NCI-H1105 (cell line): ENCODE measurements at places on chromosomes 7 and 10.
A peak's percentile ranks its signal among the peaks of the same experiment; 100 is the strongest.

GRCh38 chr10:71996592-71997371 is 32.6 kb downstream of the CHST3 start:
- DNase-seq = no peak

DNA sequence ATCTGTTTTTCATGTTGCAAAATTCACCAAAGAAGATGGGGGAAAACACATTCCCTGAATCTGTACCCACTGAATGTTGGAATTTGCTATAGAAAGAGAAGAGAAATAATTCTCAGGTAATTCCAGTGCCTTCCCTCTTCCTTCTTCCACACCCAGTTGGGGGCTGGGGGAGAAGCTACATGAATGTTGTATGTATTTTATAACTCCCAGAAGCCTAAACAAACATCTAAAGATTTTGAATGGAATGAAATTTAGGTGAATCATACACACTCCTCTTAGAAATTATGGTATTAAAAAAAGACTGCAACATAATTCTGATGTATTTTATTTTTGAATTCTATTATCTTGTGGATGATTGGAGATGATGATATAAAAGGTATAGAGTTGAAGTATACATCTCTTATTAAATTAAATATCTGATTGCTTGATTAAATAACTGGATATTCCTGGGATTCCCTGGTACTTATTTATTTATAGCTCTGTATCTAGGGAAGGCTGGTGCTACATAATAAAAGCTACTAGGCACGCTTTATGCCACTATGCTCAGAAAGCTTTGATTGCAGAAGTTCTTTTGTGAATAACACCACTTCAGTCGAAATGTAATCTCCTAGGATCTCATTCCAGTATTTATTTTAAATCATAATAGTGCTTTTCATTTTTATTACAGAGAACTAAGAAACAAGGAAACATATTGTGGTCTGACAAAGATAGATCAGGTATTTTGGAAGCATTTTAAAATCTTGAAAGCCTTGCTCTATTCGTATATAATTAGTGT is 98.5 kb downstream of the MCU start:
- no peak for DNase-seq

- no peak for DNase-seq
Observed at GRCh38 chr7:138349841-138350700, 110.0 kb upstream of the TRIM24 start.

GRCh38 chr7:101957744-101958525 is 140.5 kb downstream of the CUX1 start:
- no peak for DNase-seq

DNA sequence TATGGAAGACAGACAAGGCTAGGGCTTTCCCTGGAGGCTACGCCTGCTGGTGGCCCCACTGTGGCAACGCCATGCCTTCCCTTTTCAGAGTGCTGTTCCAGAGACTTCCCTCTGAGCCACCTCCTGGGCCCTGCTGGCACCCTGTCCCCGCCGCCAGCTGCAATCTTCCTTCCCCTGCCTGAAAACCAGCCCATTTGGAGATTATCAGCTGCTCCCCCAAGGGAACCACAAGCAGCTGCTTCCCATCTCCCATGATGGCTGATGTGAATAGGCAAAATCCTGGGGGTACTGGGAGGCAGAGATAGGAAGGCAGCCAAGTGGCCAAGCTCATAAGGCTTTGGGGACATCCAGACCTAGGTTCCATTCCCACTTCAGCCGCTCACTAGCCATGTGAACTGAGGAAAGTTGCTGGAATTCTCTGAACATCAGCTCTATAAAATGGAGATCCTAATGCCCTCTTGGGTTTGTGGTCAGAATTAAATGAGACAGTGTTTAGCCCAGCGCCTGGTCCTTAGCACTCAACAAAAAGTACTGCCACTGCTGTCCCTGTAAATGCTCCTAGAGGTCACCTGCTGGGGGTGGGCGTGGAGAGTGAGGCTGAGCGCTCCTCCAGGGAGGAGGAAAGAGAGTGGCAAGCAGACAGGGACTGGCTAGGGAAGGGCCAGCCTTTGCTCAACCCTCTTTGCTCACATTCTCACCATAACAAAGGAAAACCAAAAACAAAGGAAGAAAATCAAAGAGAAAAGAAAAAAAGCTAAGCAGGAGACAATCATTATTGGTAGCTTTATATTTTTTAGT is 5.9 kb downstream of the TSPAN33 start:
- DNase-seq = no peak

GRCh38 chr10:101602761-101603398 is 14.8 kb downstream of the DPCD start:
- DNase-seq = peak; percentile 59

GRCh38 chr7:97200018-97200417 is 82.5 kb downstream of the SDHAF3 start:
- no peak for DNase-seq

GRCh38 chr10:22022257-22023032 is 18.9 kb upstream of the DNAJC1 start:
- DNase-seq = no peak

- no peak for DNase-seq
Observed at GRCh38 chr7:112184455-112184854, 21.7 kb downstream of the DOCK4 start.

- no peak for DNase-seq
Observed at GRCh38 chr7:102096706-102097427, 189.8 kb upstream of the SH2B2 start.

GRCh38 chr7:105439174-105439893 is 50.6 kb upstream of the SRPK2 start:
- DNase-seq = peak; percentile 8

- no peak for DNase-seq
Observed at GRCh38 chr10:91033324-91033950, 112.5 kb upstream of the ANKRD1 start.

DNA sequence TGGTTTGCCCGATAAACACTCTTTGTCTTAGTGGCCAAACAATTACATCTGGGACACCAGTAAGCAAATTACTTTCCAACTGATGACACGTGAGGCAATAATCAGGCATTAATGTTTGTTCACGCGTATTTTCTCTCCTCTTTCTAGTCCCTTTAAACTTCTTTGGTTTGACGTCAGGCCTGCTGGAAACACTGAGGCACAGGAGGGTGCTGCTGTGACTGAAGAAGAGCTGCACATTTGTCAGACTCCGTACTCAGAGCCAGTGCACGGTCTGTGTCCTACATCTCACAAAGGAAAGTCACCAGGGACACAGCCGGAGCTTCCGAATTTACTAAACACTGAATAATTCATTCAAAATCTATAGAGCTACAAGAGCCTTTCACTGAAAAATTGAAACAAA is 57.6 kb upstream of the ANAPC16 start:
- DNase-seq = no peak

DNA sequence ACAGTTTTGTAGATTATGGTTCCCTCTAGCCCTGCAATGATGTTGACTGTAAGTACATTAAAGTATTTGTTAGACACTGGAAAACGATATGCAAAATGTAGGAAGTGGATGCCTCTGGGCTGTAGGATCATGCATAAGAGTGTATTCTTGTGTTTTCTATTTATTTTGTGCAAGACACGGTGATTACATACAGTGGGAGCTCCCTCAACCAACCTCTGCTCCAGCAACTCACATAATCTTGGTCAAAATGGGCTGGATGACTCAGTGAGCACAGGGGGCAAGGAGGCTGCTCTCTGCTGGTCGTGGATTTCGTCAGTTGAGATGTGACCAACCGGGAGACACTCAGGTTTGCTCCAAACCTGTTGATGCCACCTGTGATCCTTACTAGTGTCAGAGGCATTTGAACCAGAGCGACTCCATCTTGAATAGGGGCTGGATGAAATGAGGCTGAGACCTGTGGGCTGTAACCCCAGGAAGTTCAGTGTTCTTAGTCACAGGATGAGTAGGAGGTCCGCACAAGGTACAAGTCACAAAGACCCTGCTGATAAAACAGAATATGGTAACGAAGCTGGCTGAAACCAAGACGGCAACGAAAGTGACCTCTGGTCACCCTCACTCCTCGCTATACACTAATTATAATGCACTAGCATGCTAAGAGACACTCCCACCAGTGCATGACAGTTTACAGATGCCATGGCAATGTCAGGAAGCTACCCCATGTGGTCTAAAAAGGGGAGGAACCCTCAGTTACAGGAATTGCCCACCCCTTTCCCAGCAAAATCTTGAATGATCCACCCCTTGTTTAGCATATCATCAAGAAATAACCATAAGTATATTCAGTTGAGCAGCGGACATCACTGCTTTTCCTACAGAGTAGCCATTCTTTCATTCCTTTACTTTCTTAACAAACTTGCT is 56.4 kb upstream of the FAM20C start:
- DNase-seq = no peak

- no peak for DNase-seq
Observed at GRCh38 chr10:75438275-75438674, 6.9 kb downstream of the LRMDA start.

- no peak for DNase-seq
Observed at GRCh38 chr10:21084700-21085099, 187.6 kb upstream of the NEBL start.

DNA sequence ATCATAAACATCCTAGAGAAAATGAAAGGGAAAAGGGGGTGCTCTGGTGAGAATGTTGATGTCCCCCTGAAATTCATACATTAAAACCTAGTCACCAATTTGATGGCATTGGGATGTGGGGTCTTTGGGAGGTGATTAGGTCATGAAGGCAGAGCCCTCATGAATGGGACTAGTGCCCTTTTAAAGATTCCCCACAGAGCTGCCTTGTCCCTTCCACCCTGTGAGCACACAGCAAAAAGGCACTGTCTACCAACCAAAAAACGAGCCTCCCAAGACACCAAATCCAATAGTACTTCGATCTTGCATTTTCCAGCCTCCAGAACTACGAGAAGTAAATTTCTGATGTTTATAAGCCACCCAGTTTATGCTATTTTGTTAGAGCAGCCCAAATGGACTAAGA is 47.6 kb downstream of the OSBPL3 start:
- DNase-seq = no peak
